ENCODE measurements at places on chromosomes 6 and 20. TPM values are rescaled to one million over a fixed set of nuclear protein-coding genes. Genes with fewer than 3 reads are reported as not detected.

The WFDC10B gene
- not detected for total RNA-seq

The SPATA25 gene
- total RNA-seq, result 4.2 TPM

The TRIM31 gene
- not detected for total RNA-seq

The ATP6V1G2 gene
- total RNA-seq, result 4.0 TPM

The FAM184A gene
- total RNA-seq, result 7.5 TPM

The PDYN gene
- not detected for total RNA-seq

The ANKRD60 gene
- total RNA-seq, result not detected

The LPA gene
- total RNA-seq, result not detected

The BPIFB2 gene
- total RNA-seq, result 0.13 TPM

The PTCRA gene
- total RNA-seq, result not detected

The HEY2 gene
- 1.1 TPM for total RNA-seq

The CASP8AP2 gene
- 14.1 TPM for total RNA-seq

The C6orf163 gene
- 5.0 TPM for total RNA-seq

The CNR1 gene
- total RNA-seq, result 9.8 TPM

The CST5 gene
- not detected for total RNA-seq
